ENCODE measurements at places on chromosomes 2 and 18.

DNA sequence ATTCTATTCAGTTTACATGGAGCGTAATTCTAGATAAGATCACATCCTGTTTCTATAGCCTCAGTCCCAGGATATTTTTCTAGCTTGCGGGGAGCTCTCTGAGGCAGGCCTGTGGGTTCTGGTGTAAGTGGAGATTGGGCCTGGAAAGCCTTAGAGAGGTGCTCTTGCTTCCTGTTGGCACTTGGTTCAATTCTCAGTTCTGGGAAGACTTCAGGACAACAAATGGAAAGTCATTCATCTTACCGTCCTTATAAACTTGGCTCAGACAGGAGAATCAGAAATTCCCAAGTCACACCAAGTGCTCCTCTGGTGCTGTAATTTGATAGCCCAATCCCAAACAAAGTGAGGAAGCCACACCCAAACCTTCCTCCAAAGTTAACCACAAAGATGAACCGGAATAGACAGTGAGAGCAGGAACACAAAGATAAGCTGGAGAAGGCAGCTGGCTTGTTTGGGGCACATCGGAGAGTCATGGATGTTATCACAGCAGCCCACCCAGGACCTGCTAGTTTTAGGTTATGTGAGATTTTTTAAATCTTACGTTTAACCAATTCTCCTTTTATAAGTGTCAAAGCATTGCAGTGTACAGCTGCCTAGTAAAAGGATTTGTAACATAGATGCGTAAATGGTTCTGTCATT is 144.3 kb upstream of the MAP3K20 start:
- no peak for DNase-seq

DNA sequence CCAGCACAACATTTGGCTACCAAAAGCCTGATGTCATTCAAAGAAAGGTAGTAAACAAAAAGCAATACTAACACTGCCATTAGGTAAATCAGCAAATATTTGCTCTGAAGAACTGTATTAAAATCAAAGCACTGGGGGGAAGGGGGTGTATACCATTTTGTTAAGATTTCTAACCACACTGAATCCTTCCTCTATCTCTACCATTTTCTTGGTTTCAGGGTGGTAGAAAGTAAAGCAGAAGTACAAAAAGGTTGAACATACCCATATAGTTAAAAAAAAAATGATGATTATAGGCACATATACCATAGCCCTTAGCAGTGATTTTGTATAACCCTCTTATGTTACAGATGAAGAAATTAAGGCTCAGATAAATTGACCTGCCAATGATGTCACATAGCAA is 437.6 kb downstream of the ZEB2 start:
- DNase-seq: no peak

DNA sequence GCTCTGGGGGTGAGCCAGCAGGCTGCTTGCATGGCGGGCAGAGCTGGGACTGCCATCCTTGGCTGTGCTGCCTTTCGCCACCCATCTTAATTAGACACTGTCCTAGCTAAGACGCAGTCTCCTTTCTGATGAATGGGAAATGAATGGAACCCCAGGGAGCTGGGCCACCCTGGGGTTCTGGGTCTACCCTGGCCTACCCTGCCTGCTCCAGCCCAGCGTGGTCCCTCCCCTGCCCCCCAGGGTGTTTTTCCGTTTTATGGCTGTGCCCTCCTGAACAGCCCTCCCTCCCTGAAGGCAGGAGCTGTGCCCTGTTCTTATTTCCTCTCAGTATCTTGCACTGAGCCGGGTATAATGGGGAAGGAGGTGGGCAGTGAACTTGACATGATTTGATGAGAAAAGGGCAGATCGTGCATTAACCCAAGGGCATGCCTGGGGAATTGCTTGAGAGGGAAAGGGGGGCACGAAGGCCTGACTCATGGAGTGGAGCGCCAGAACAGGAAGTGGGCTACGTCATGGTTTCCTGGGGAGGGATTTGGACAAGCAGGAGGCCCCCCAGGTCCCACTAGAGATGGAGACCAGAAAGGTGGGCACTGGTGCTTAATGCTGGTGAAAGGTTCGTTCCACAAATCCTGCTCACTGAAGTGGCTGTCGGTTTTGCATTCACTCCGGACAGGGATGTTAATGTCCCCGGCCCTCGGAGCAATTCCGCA is 165.0 kb downstream of the KLHL29 start:
- no peak for DNase-seq

DNA sequence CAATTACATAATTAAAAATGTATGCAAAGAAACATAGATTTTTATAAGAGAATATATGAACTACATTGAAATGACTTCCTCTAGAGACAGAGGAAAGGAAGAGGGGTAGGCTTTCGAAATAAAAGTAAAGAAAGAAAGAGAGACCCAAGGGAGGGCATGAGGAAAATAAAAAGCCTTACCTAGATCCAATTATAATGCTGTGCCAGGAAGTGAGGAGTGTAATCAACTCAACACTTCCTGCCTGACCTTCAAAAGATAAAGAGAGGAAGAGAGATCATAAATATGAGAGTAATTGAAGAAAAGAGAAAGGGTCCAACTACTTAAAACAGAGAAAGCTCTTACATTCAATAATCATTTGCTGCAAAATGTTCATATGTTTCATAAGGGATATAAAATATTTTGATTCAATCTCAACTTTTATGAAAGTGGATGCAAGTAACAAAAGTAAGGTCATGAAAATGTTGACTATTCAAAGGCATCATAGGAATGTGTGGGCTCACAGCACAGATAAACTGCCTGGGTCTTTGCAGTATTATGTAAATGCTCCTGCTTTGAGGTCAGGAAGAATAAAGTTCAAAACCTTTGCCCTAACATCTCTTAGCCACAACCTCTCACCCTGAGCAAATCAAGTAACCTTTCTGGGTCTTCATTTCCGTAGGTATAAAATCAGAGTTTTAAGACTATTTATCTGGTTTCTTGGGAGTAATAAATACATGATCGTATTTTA is 1237.7 kb downstream of the LRP1B start:
- DNase-seq: no peak

DNA sequence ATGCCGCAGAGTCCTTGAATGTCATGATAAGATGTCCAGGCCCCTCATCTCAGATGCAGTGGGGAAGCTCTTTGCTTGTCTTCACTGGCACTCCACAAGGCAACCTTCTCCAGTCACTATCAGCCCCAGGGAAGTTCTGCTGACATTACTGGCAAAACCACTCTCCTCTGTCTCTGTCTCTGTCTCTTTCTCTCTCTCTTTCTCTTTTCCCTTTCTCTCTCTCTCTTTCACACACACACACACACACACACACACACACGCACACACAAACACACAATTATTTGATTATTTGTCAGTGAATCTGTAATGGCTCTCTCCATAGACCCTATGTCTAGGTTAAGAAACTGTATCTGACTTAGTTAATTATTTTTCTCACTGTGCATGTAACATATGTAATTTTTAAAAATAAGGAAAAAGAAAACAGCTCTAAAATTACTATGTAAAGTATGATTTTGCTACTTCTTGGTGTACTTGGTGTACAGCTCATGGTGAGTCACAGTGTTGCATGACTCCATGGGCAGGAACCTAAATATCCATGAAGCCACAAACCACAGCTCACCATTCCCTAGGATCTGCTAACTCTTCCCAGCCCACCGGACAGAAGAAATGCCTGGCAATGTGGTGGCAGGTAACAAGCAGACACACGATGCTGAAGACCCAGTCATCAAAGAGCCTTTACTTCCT is 594.9 kb upstream of the ID2 start:
- DNase-seq: no peak

DNA sequence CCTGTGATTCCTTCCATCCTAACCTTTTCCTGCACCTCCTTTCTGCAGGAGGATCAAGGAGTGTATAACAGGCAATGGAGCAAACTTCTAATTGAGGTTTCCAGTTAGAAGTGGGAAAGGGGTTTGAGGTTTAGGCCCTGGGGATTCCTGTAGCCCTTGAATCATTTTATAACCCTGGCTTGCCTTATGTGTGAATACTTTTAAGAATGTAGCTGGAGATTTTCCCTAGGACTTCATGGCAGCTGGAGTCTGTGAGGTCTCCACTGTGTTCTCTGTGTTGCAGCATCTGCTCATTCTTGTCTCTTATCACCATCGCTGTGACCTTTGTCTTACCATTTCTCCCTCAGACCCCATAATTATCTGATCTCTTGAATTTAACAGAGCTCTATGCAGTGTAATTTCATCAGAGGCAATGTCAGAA is 370.2 kb upstream of the SLC14A2 start:
- DNase-seq: no peak

DNA sequence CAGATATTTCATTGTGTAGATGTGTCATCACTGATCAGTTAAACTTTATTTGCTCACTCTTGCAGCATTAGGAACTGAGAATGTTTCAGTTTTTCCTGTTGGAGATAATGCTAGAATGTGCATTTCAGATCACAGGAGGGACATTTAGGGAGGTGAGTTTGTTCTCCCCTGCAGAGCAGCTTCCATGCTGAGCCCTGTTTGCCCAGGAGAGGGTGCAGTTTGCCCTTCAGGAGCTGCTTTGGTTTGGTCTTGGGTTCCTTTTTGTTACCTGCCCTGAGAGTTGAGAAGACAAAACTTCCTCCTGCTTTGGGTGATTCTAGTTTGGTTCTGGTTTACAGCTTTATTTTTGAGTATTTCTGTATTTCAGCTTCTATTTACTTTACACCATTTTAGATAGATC is 49.9 kb downstream of the DGKD start:
- peak; percentile 76 for DNase-seq

GRCh38 chr18:75364512-75365253 is 62.8 kb downstream of the SMIM21 start:
- no peak for DNase-seq

GRCh38 chr2:233350708-233351107 is 3.6 kb upstream of the DGKD start:
- no peak for DNase-seq

DNA sequence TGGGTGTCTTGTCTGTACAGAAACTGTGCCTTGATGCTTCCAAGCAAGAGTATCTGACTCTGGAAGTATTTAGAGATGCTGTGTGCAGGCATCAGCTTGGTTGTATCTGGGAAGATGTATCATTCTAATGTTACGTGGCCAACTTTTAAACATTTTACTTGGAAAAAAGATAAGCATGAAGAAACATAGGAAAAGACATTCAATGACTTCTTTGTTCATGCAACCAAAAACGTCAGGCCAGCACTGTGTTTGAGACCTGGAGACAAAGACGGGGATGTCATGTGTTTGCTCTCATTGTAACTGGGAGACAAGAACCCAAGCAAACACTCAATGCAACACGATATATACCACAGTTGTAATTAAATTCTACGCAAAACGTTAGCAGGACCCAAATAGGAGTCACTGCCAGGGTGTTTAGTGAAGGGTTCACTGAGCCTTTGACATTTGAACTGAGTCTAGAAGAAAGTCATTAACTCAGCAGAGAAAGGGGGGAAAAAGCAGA is 8.9 kb upstream of the SESTD1 start:
- no peak for DNase-seq

DNA sequence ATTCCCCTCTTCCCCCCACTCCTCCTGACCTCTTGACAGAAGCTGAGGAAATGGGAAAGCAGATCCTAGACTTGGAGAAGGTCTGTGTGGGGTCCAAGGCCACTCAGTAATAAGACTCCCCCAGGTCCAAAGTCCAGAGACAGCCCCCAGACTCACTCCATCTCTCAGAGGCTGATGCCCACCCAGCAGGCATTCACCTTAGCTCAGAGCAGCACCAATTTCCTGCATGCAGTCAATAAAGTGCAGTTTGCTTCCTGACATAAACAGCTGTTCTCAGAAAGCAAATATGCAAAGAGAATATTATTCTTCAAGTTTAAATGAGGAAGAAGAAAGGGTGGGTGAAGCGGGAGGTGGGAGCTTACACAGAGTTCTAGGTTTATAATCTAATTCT is 84.1 kb upstream of the RTN4 start:
- no peak for DNase-seq

GRCh38 chr2:144477957-144478311 is 42.0 kb downstream of the ZEB2 start:
- no peak for DNase-seq

DNA sequence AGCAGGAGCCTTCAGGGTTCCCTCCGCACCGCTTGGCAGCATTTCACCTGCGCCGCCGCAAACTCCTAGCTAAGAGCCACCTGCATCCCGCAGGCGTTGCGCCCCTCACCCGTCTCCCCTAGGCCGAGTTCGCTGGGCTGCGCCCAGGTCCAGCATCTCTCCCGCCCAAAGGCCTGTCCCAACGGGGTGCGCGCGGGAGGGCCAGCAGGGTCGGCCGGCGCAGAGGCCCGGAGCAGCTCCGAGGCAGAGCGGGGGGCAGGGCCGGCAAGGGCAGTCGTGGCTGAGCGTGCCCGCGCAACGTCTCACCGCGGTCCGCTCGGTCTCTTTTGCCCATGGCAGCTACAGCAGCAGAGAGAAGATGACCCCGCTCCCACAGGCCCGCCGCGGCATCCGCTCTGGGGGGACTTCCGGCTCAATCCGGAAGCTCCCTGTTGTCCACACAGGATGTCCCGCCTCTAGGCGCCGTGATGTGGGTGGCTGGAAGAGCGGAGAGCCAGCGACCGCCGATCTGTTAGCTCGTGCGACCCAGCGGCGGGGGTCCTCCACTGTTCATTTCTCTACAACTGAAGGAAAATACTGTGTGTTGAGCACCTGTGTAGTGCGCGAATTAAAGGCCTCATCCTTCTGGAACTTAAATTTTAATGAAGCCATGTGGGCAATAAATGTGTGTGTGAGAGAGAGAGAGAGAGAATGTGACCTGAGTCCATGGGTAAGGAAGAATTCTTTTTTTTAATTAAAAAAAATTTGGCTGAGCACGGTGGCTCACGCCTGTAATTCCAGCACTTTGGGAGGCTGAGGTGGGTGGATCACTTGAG is at the start of gene ERCC3:
ERCC3 (minus strand) TSS at position 397 of the 815 bp plus-strand sequence; CDS start at position 334, 63 bp downstream.
- DNase-seq: peak; percentile 79

DNA sequence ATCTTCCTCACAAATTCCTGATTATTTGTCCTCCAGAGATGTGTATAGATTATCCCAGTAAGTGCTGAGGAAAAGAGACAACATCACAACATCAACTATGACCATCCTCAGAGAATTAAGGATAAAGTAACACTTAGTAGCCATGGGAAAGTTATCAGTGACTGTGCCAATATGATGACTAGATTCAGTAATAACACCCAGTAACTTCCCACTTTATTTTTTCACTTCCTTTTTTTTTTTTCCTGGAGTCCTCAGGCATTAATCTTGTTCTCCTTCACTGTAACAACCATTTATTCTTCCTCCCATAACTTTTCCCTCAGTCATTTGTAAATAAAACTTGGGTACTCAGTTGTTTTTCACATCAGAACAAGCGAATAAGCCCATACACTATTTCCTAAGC is 16.7 kb upstream of the PID1 start:
- DNase-seq: no peak
